A549 treated with DMSO at 1 μM for 4 hours (cell line): ENCODE measurements at places on chromosomes 2 and 18. TPM values are rescaled to one million over a fixed set of nuclear protein-coding genes. Genes with fewer than 3 reads are reported as not detected.

The ABCG5 gene
- total RNA-seq: not detected in 5 replicates

The TTN gene
- total RNA-seq: under 0.01 to 0.02 TPM (median 0.01 TPM) in 5 replicates

The ST6GAL2 gene
- 16.7 to 28.3 TPM (median 24.1 TPM) in 5 replicates for total RNA-seq

The CTAGE1 gene
- not detected in 5 replicates for total RNA-seq

The RRM2 gene
- total RNA-seq: 168 to 246 TPM (median 244 TPM) in 5 replicates

The MOGAT1 gene
- total RNA-seq: not detected in 5 replicates
